ENCODE measurements at places on chromosomes 5 and 9.
A peak's percentile ranks its signal among the peaks of the same experiment; 100 is the strongest.

DNA sequence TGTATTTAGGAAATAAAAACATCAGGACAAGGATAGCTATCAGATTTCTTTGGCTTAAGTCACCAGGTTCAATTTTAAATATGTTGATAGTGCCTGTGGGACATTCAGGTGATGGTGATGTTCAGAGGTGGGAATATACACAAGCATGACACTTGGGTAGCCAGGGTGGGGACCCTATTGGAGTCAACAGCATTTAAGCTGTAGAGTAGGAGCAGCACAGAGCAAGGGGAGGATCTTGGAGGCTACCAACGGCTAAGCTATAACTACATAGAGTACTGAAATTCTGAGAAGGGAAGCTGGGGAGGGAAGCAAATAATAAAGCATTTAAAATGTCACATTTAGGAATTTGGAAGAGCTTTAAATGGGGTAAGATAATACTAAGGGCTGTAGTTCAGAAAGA is 177.7 kb downstream of the CPLANE1 start:
- no peak for DNase-seq

- DNase-seq = no peak
Measured at GRCh38 chr5:138702166-138703077, 50.8 kb upstream of the CTNNA1 start.

DNA sequence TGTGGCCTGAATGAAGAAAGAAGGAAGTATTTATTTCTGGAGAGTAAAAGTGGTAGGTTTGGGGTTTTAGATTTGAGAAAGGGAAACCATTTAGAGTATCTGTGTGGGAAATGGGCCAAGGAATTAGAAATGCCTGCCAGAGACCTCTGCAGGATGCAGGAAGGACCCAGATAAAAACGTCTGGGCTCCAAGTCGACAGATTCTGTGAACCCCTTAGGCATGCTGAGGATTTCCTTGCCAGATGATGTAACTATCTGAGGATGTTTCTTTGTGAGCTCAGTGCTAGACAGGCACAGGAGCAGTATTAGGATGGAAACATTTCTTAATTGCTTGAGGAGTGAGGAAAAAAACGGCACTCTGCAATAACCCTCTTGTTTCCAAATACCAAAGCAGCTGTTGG is 251.8 kb upstream of the DMRT1 start:
- no peak for DNase-seq

DNA sequence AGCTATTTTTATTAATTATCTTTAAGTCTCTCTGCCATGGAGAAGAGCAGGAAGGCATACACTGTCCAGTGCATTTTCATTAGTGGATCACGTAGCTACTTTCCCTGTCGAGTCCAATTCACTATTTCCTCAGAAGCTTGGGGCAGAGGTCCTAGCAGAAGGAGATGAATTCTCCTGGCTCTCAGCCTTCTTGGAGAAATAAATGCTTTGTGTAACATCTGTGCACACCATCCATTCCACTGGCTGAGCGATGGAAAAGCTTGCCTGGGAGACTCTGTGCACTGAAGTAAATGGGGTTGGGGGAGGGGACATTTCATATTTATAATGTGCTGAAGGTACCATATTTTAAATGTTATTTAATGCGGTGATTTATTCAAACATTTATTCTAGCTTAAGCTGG is 23.4 kb downstream of the PROP1 start:
- DNase-seq = no peak

DNA sequence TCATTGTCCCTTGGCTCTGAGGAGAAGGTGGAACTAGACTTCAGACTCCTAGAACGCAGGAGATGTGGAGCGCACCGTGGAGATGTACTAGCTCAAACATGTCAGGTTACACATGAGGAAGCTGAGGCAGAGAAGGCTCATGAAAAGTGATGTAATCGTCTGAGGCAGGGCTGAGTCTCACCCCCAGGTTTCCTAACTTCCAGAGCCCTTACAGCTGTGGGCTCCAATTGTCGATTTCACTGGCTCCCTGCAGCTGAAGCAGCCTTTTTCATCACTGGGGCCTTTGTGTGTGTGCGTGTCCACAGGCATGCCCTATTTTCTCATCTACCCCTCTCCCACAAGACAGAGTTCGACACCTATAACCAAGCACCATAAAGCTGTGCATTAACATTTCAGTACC is 370.6 kb downstream of the NTRK2 start:
- DNase-seq = no peak

DNA sequence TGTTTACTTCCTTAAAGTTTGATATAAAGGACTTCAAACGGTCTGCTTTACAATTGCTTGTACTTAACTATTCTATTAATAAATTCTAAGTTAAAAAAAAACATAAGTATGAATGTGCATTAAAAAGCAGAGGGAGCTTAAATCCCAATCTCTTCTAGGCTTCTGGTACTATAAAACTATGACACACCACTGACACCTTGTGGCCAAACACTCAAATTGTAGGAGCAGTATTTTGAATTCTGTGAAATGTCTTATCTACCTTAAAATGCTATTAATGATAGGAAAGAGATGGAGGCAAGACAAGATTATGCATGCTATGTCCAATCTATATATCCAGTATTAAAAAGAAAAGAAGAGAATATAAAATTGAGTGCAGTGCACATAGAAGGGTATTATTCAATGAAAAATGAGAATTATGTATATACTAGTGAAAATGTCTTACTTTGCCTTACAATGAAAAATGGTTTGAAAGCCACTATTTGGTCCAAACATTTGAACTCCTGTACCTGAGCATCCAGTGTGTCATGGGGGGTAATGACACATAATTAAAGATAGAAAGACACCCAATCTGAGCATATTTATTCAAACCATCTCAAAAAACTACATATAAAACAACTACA is 87.6 kb downstream of the ERP44 start:
- peak; percentile 70 for DNase-seq

- DNase-seq = peak; percentile 19
Measured at GRCh38 chr9:136916330-136917184, 28.0 kb downstream of the FBXW5 start.

DNA sequence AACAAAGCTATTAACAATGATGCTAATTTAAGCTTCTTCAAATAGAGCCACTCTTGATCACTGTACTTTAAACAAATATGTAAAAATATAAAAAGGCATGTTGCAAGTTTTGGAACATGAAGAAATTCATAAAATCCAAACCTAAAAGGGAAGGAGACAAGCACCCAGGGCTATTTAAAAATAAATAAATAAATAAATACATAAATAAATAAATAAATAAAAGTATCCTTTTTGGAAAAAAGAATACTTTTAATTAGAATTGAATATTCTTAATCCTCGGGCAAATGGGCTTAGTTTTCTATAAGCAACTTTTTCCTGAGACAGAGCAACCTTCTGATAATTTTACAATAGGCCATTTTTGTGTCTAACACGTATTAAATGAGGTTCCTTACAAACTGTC is 147.5 kb upstream of the PCA3 start:
- no peak for DNase-seq

- DNase-seq = no peak
Measured at GRCh38 chr9:19233344-19233743, 2.9 kb downstream of the DENND4C start.

DNA sequence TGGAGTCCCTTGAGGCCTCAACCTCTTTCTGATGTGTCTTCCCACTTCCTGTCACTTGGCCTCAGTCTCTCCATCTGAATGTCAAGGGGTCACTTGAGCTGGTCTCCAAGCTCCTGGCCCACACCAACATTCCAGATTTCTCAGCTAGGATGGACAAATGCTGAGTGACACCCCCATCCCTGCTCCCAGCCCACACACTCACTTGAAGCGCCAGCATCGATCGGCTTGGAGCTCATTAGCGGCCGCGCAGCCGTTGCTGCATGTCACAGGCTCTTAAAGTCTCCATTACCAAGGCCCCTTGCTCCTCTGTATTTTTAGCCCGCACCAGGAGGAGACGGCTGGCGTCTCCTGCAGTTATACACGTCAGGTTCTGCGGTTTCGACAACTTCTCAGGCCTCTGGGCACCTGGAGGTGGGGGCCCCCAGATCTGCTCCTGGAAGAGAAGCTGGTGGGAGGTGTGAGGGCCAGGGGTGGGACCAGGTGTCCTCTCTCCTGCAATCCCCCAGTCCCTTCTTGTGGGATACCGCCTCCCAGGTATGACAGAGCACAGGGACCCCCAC is 33.4 kb upstream of the ARAP3 start:
- no peak for DNase-seq

- DNase-seq = no peak
Measured at GRCh38 chr9:135228983-135229625, 141.6 kb downstream of the OLFM1 start.

Data from activated CD4-positive, alpha-beta T cell treated with anti-CD3 and anti-CD28 coated beads, Interleukin-10, Interleukin-2, amounts not matched to agents 100 ng/mL and 50 ng/mL, durations not matched to agents 16 hours and 8 hours (primary cell).